CD4-positive, alpha-beta T cell treated with Interferon gamma for 1 hour (primary cell): ENCODE measurements at places on chromosomes 16 and 17.

DNA sequence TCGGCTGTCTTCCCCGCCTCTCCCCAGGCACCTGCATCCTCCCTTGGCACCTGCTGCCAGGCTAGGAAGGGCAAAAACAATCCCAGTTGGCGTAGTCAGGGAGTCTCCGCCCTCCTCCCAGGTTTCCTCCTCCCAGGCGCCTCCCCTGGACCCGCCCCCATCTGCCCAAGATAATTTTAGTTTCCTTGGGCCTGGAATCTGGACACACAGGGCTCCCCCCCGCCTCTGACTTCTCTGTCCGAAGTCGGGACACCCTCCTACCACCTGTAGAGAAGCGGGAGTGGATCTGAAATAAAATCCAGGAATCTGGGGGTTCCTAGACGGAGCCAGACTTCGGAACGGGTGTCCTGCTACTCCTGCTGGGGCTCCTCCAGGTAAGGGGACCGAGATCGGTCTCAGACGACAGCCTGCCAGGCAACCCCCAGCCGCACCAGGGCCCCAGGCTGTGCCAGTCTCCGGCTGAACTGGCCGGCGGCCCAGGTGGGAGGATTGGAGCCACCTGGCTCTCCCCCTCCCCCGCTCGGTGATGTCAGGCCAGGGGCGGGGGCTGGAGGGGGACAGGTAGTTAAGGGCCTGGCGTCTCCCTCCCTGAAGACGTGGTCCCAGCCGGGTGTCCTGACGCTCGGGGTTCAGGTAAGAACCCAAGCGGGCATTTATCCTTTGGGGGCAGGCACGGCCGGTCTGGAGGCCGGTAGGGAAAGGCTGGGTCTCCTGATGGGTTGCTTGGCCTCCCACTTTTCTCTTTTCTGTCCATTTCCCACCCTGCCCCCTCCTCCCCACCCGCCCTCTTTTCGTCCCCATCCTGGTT, at the start of gene GRB7:
TSS of gene GRB7 (plus strand) at position 179 of the 808 bp plus-strand sequence. CDS start 4,364 bp downstream, outside the sequence.
- no peak for DNase-seq

DNA sequence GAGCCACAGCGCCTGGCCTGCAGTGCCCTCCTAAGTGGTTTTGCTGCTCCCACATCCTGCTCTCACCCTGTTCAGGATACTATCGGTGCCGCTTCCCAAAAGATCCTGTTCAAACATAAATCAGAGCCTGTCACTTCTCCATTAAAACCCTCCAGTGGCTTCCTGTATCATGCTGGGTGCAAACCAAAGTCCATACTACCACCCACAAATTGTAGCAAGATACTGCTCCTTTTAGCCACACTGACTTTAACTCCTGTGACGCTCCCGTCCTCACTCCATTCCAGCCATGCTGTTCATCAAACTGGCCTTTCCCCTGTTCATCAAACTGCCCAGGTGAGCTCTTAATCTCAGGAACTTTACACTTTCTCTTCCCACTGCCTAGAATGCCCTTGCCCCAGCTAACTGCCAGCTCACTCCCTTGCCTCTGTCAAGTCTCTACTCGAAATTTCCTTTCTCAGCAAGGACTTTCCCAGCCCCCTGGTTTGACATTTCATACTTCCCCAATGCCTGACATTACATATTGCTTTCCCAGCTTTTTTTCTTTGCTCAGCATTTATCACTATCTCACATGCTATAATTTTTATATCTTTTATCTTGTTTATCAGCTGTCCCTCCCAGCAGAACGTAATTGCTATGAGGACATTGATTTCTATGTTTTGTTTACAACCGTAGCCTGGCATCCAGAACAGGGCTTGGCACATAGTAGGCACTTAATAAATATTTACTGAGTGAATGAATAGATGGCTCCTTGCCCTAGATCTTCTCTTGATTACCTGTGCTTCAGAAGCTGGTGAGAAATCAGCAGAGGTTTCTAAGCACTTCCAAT, 44.3 kb upstream of the SMURF2 start:
- DNase-seq: no peak

- DNase-seq: no peak
Measured at GRCh38 chr16:26665166-26665939, 401.4 kb upstream of the C16orf82 start.

- peak; percentile 15 for DNase-seq
Measured at GRCh38 chr17:41486809-41487530, 2.7 kb downstream of the KRT36 start.

DNA sequence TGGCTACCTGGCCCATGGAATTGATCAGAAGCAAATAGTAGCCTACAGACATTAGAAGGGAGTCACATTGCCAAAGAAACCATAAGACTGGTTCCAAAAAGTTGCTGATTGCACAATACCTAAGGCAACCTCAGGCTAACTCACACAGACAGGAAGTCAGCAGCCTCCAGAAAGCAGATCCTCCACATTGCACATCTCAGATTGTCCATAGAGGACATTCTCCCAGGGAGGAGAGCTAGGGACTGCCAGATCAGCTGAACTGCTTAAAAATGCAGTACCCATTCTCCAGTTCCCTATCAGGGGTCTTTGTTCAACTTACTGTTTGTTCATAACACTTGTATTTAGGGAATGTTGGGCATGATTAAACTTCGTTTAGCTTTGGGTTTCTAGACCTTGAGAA, 4.2 kb downstream of the CCL3 start:
- peak; percentile 33 for DNase-seq

DNA sequence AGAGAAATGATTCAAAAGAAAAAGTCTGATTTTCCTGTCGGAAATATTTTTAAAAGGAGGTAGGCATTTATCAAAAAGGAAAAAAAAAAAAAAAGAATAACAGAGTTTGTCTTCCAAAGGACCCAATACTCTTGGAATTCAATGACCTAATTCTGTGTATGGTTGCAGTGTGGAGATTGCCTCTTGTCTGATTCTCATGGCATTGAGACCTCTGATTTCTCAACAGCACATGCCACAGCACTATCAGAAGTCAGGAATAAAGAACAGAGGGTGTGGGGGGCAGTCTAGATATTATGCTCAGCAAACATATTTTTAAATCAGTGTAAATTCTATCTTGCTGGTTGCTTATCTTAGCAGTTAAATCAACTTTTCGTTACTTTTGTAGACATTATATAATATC, 81.3 kb upstream of the SOX9 start:
- no peak for DNase-seq

DNA sequence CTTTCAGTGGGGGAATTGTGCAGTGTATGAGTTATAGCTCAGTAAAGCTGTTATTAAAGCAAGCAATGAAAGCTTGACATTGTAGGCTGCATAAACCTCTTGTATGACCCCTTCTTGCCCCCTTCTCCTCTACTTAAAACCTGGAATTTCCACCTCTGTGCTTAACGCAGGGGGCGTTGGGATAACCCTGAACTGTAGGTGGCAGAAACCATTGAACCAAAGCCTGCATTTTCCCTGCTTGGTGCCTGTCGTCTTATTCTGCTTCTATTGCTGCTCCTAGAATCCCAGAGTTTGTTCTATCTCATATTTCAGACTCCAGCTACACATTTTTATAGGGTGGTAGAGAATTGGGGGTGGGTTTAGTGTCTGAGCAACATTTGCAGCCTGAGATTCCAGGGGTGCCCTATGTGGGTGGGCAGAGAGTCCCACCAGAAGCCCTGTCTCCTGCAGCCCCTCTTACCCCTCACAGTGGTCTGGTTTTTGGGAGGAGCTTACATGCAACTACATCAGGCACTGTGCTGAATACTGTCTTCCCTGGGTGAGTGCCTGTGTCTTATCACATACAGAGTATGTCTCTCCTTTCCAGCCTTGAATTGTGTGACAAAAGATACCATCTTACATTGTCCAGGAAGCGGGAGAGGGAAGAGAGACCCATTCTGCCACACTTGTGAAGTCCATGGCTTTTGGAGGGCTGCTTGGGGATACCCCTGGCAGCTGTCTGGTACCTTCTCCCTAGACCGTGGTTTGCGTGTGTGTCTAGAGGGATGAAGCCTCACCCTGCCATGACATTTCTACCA, 407.7 kb upstream of the EEF2KMT start:
- no peak for DNase-seq

- no peak for DNase-seq
Measured at GRCh38 chr17:40224718-40225550, 5.8 kb downstream of the WIPF2 start.

DNA sequence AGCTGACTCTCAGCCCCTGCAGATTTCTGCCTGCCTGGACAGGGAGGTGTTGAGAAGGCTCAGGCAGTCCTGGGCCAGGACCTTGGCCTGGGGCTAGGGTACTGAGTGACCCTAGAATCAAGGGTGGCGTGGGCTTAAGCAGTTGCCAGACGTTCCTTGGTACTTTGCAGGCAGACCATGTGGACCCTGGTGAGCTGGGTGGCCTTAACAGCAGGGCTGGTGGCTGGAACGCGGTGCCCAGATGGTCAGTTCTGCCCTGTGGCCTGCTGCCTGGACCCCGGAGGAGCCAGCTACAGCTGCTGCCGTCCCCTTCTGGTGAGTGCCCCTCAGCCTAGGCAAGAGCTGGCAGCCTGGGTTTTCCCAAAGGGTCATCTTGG, 3.9 kb downstream of the GRN start:
- no peak for DNase-seq

- no peak for DNase-seq
Measured at GRCh38 chr16:58695368-58695767, 10.8 kb upstream of the SLC38A7 start.
